ENCODE measurements at places on chromosomes 1 and 21.
A peak's percentile ranks its signal among the peaks of the same experiment; 100 is the strongest.

GRCh38 chr1:244164511-244164890 lies 113.4 kb downstream of the ZBTB18 start:
- no peak for DNase-seq

DNA sequence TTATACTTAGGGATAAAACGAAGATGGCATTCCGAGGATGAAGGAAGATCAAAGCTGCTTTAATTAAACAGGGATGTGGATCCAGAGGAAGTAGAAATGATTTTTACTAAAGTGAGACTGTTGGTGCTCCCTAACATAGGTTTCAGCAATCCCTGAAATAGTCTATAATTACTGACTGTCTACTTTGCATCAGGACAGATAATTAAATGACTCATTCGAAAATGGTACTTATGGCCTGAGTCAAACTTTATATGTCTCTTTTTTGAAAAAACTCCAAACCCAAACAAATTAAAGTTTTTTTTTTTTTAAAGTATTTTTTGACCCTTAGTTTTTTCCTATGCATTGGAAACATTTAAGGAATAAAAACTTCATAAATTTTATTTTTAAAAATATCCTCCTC lies 90.3 kb downstream of the LYST start:
- DNase-seq, result no peak

GRCh38 chr1:212228076-212228475 lies 57.1 kb upstream of the PPP2R5A start:
- no peak for DNase-seq

GRCh38 chr1:162560303-162561036 lies 1.1 kb upstream of the UAP1 start:
- DNase-seq, result peak; percentile 58

DNA sequence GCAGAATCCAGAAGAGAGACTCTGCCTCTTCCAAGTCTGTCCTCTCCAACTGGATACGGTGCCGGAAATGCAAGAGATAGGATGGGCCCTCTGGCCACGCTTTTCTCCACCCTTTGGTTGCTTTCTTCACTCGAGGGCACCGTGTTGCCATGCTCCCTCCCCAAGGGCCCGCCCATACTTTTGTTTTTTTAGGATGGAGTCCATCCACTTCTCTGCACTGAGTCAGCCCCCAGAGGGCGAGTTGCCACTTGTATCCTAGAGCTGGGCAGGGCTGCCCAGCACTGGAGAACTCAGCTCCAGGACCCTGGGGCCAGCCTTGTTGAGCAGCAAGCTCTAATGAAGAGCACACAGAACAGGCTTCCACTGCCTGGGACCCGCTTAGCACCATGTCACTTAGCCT lies 25.5 kb downstream of the IFNGR2 start:
- no peak for DNase-seq

- no peak for DNase-seq
These were observed 24.8 kb upstream of the TCEA3 start for GRCh38 chr1:23449306-23449705.

- no peak for DNase-seq
These were observed 486.2 kb upstream of the VAMP3 start for GRCh38 chr1:7284839-7285435.

GRCh38 chr1:194338241-194338948 lies 1152.0 kb upstream of the B3GALT2 start:
- no peak for DNase-seq

GRCh38 chr1:84877592-84877991 lies 15.4 kb downstream of the LPAR3 start:
- no peak for DNase-seq

GRCh38 chr1:116131866-116132605 lies 20.8 kb downstream of the MAB21L3 start:
- no peak for DNase-seq

GRCh38 chr1:157955221-157955620 lies 38.2 kb upstream of the KIRREL1 start:
- no peak for DNase-seq

DNA sequence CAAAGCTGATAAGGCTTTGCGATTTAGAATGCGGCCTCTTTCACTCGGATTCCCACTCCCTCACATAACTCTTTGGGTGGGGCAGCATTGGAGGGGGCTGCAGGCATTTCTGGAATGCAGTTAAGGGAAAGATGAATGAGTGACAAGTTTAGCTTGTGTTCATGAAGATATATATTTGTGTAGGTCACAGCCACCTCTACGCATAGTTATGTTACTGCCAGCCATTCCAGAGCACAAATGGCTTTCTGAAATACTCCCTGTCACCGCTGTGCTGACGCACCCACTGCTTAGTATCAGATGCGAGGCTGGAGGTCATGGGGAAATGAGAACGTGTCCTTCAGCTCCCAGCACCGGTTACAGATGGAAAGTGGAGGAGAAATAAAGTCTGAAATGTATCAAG lies 54.1 kb upstream of the ATP1A1 start:
- no peak for DNase-seq

- no peak for DNase-seq
These were observed 45.5 kb downstream of the URB1 start for GRCh38 chr21:32347351-32347750.

DNA sequence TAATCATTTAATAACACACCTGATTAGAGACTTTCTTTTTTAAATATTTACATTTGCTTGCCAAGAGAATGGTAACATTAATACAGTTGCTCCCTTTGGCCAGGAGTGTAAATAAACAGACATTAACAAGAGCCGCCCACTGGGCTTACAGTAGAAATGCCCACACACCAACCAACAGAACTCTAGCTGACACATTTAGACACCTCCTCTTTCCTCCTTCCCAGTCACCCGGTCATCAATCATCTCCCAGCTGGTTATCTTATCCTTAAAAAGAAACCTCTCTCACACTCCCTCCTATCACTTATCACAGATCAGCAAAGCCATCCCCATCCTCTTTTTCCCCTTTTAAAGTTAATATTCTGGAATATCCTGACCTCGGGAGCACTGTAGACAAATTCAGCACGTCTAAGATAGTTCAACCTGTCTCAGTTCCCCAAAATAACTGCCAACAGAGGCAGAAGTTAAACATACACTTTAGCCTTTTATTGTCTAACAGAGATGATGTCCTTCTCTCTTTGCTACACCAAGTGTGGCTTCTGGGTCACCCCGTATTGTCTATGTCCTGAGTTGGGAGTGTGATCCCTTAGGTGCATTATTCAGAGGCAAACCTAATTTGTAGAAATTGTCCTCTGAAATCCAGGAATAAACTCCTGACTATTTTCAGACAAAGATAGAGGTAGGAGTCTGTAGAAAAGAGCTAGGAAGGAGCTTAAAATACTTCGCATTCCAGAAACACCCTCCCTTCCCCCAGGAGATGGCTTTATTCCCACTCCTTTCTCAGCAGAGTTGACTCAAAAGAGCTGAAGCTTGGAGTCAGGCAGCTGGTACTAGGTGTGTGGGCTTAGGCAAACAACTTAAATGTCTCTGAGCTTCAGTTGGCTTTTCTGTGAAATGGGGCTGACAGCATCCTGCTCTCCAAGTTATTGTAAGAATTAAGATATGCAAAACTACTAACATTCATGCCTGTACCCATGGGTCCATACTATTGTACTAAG lies 8.8 kb downstream of the MYCL start:
- DNase-seq, result no peak

GRCh38 chr1:246428542-246429308 lies 78.4 kb downstream of the SMYD3 start:
- DNase-seq, result no peak

DNA sequence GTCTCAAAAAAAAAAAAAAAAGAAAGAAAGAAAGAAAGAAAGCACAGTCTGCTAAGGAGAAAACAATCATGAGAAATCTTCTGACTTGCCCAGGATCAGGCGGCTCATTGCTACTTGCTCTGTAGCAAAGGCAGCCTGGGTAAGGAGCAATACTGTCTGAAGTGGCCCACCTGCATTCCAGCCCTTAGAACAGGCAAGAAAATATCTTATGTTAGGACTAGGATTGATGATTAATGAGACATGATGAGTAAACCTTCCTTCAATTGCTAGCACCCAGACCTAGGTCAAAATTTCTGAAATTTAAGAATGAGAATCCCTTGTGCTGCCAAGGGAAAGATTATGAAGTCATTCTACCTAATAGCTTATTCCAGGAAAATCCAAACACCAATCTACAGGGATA lies 140.8 kb downstream of the DSCAM start:
- no peak for DNase-seq

- no peak for DNase-seq
These were observed 87.7 kb downstream of the C4BPA start for GRCh38 chr1:207191776-207192175.

DNA sequence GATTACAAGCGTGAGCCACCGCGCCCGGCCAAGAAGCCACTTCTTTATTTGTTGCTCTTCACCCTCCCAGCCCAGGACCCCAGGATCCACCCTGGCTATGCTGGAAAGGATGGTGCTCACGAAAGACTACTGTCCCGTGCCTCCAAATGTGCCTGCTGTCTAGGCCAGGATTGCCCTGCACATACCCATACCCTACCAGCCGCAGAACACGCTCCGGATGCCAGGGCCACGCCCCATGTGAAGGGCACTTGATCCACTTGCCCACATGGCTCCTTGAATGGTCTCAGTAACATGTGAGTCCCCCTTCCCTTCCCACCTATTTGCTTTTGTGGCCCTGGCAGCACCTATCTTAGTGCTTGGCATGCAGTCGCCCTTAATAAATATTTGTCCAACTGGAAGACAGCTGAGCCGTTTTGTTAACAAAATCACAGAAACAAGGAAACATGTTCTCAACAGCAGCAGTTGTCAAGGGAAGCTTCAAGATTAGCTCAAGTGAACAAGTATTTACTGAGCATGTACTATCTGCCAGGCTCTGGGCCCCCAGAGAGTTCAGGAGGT lies 13.8 kb upstream of the UBXN10 start:
- DNase-seq, result no peak

DNA sequence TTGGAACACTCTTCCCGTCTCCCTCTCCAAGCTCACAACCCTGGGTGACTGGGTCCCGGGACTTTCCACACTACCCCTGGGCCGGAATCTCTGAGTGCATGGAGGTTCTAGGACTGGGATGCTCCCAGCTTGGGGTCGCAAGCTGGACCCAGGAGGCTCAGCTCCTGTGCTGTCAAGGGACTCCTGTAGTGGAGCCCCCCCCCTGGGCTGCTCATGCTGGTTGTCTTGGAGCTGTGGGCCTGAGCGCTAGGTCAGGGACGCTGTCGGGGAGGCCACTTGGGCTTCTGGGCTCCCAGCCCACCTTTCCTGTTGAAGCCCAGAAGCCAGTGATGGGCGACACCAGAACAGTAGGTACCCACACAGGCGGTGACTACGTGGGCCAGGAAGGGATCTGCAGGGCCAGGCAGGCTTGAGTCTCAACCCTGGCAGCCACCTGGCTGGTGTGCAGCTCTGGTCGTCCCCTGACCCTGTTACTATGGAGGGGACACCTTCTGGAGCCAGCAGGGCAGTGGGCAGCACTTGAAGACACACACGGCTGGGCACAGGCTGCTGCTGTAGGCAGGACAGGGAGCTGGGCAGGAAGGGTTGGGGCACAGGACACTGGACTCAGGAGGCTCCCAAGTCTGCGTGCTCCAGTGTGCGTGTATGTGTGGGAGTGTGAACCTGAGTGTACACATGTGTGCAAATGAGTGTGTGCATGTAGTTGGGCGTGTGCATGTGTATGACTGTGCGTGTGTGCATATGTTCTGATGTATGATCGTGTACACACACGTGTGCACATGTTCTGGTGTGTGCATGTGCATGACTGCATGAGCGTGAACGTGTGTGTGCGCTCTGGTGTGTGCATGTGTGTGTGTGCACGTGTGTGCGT lies 3.0 kb downstream of the MMEL1 start:
- DNase-seq, result no peak

GRCh38 chr1:201253906-201254624 lies 29.2 kb upstream of the PKP1 start:
- DNase-seq, result no peak

DNA sequence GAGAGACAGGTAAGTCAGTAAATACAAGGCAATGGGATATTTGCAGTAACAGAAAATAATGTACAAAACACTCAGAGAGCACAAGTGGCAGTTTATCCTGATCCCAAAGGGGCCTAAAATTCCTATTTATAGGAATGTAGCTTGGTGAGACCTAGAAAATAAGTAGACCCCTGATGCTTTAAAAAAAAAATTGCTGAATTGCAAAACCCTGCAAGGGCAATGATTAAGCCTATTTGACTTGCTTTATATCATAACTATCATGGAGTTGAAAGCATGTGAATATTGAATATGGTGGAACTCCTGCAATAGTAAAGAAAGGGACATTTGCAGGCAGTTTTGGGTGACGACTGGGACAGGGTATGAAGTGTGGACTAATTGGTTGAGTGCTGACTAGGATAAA lies 101.9 kb upstream of the C1orf21 start:
- DNase-seq, result no peak

DNA sequence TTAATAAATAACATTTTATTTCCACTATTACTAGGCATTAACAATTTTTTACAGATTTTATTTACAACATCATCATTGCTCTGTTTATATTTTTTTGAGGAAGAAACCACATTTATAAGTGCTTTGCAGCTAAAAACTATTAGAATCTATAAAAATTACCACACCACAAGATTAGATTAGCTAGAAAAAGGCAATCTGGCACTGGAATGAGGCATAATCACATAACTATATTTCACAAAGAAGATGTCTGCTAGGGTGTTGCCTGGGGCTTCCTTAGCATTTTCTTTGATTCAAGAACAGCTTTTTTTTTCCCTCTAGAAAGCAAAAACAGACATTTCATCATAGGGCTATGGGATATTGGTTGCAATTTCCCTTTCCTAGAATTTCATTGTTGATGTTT lies 2169.2 kb downstream of the MRPL39 start:
- DNase-seq, result no peak

- DNase-seq, result no peak
These were observed 74.7 kb downstream of the DISC1 start for GRCh38 chr1:231701306-231701705.

DNA sequence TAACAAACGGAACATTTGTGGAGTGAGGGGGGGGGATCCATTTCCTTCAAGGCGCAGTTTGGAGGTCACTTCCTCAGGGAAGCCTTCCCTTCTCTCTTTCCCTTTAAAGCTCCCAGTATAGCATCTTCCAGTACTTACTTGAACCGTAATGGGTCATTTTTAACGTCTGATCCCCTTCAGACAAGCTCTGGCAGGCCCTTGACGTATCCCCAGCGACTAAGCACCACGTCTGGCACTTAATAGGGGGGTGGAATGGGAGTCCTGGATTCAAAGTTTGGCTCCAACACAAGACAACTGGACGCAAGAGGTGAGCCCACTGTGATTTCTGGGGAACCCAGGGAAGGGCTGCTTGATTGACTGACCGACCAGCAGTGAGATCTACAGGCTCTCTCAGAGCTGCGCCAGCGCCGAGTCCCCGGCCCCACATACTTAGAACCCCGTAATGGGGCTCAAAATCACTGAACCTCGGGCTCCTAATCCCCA lies 441 bp downstream of the YARS1 start:
- DNase-seq, result no peak

Data from Karpas-422 (cell line).